ENCODE measurements at places on chromosomes 12 and 14. TPM values are rescaled to one million over a fixed set of nuclear protein-coding genes. Genes with fewer than 3 reads are reported as not detected.
A peak's percentile ranks its signal among the peaks of the same experiment; 100 is the strongest.

The MYG1 gene
- 104 TPM for total RNA-seq

DNA sequence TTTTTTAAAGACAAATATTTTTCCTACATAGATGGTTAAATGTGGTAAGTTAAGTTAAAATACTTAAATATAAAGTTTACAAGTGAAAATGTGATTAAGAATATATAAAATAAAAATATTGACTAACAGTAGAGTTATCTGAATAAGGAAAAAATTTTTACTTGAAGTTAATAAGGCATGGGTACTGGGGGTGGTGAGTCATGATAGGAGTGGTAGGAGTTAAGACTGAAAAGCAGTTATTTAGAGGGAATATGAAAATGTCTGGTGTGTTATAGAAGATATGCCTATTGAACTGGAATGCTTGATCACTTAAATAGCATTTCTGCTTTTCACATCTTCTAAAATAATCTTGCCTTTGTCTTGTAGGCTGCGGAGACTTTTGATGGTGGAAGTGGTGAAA is 68.7 kb downstream of the CCDC91 start:
- H3K27me3 ChIP-seq: no peaks in the 10 kb centered on the region
- H3K4me1 ChIP-seq: no peaks in the 10 kb centered on the region
- H3K4me3 ChIP-seq: no peak overlapping the region
- H3K27ac ChIP-seq: no peak overlapping the region
- no peak for DNase-seq

GRCh38 chr14:74488786-74489397 is 4.2 kb downstream of the NPC2 start:
- H3K27me3 ChIP-seq: no peaks in the 10 kb centered on the region

GRCh38 chr14:60222820-60223219 is 26.2 kb upstream of the PPM1A start:
- H3K36me3 ChIP-seq: no peaks in the 10 kb centered on the region
- no peaks in the 10 kb centered on the region for H3K4me1 ChIP-seq
- H3K27ac ChIP-seq: no peak overlapping the region
- DNase-seq: no peak
- H3K4me3 ChIP-seq: no peak overlapping the region
- no peaks in the 10 kb centered on the region for H3K27me3 ChIP-seq

- H3K4me3 ChIP-seq: no peak overlapping the region
- H3K4me1 ChIP-seq: no peaks in the 10 kb centered on the region
- H3K27me3 ChIP-seq: no peaks in the 10 kb centered on the region
- DNase-seq: no peak
Measured at GRCh38 chr14:95235351-95235750, 78.0 kb upstream of the DICER1 start.

DNA sequence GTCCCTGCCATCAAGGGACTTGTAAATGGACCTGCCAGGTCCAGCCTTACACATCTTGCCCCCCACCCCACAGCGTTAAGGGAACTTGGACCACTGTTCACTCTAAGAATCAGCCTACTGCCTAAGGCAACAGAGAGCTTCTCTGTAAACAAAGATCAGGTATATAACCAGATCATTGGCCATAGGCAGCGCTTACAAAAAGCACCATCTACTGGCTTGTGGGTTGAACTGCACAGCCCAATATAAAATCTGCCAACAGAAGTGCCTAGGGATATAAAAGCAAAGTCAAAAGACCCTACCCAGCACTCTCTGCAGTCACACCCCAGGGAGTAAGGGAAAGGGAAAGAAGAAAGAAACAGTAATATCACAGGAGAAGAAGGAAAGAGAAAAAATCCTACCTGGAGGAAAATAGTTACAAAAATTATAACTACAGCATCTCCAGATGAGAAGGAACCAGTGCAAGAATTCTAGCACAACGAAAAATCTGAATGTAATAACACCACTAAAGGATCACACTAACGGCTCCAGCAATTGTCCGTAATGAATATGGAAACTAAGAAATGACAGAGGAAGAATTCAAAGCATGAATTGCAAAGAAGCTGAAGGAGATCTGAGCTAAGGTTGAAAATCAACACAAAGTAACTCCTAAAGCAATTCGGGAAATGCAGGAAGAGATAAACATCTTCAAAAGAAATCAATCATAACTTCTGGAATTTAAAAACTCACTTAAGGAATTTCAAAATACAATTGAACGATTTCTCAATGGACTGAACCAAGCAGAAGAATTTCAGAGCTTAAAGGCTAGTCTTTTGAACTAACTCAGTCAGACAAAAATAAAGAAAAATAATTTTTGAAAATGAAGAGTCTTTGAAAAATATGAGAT is 95.2 kb upstream of the PCED1B start:
- H3K36me3 ChIP-seq: no peaks in the 10 kb centered on the region
- no peaks in the 10 kb centered on the region for H3K4me1 ChIP-seq
- no peak overlapping the region for H3K4me3 ChIP-seq
- no peaks in the 10 kb centered on the region for H3K27me3 ChIP-seq
- DNase-seq: peak; percentile 56

All from HCT116 (cell line).